ENCODE measurements at places on chromosomes 1 and 21.

DNA sequence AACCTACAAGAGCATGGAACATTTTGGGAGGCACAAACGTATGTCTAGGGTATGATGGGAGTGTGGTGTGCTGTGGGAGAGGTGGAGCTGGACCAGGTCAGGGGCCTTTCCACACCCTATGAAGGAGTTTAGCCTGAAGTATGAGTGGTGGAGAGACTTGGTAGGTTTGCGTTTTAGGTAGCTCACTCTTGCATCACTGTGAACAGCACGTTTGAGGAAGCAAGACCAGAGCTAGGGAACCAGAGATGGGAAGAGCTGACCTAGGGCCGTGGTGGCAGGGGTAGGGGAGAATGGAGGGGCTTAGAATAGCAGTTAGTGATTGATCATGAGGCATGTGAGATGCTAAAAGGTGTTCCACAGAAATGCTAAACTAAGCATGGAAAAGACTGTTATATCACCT, 25.1 kb upstream of the ZFP69B start:
- DNase-seq, result no peak

DNA sequence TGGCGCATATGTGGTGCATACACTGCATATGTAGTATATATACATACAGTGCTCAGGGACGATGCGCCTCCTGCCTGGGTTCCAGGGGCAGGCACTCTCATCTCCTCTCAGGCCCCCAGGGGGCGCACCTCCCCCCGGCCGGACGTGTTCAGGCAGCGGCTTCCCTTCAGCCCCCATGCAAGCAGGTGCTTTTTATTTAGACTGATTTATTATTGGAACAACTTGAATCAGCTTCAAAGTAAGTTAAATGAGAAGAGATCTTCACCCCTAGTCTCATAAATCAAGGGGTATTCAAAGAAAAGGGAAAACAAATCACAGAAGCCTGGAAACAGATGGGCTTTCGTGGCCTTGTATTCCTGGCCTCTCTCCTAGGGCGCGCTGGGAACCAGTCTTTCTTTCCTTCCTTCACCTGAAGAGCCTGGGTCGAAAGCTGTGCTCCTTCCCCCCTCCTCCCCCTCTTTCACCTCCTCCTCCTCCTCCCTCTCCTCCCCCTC, 64.6 kb downstream of the UBIAD1 start:
- peak; percentile 83 for DNase-seq

- no peak for DNase-seq
Measured at GRCh38 chr1:238340989-238341388, 450.3 kb upstream of the ZP4 start.

- DNase-seq, result no peak
Measured at GRCh38 chr21:36491209-36491910, 11.4 kb upstream of the CLDN14 start.

GRCh38 chr1:20318971-20319370, 28.3 kb downstream of the VWA5B1 start:
- DNase-seq, result no peak

Data from stimulated activated naive CD8-positive, alpha-beta T cell treated with anti-CD3 and anti-CD28 coated beads, Interleukin-15, Interleukin-2, amounts not matched to agents 100 U/mL and 50 U/mL, for 24 hours (primary cell).